ENCODE measurements at places on chromosomes 1 and 21. TPM values are rescaled to one million over a fixed set of nuclear protein-coding genes. Genes with fewer than 3 reads are reported as not detected.

Gene ITLN1
- total RNA-seq, result 1,070 TPM

DNA sequence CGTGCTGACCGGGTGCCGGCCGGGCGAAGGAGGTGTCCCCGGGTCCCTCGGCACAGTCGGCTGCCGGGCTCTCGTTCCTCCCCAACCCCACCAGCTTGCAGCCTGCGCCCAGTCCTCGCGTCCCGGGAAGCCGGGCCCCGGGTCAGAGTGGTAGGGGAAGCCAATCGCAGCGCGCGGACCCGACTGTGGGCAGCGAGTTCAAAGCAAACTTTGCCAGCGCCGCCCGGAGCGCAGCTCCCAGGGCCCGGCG is 328 bp downstream of the MYCL start:
- no peak for DNase-seq

Gene GPR37L1
- not detected for total RNA-seq

- DNase-seq, result no peak
Measured at GRCh38 chr1:24594328-24594598, 38.4 kb downstream of the NCMAP start.

DNA sequence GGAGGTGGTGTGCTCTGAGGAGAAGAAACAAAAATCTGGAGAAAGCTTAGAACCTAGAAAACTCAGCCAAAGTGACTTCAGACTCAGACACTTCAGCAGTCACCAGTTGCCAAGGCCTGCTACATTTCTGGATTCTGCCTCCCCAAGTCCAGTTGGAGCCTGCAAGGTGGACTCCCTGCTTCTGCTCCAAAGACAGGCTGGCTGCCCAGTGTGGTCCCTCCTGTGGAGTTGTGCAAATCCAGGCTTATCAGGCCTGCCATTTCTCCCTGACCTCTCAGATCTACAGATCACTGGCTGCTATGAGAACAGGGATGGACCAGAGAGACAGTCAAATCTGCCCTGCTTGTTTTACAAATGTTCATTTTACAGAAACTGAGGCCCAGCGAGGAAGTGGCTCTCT is 9.9 kb downstream of the CACHD1 start:
- DNase-seq, result no peak

- DNase-seq, result no peak
Measured at GRCh38 chr1:39649636-39650185, 10.3 kb upstream of the HEYL start.

DNA sequence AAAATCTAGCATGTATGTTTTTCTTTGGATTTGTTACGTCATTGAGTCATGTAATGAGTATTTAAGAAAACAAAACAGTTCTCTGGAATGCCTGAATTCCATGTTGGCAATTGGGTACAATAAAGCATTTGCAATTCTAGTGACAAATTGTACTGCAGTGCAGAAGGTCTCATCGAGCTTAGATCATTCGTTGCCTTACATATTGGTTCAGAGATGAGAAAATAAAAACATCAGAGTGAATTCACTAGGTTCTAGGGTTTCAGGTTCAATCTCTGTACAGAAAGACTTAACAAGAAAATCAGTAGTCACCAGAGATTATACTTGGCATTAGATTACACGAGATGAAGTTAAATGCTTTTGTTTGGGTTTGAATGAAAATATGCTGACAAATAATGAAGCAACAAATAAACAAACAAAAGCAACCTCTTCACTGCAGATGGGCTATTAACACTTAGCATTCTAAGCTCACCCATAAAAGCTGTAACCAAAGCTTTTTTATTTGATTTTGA is 124.7 kb downstream of the RYR2 start:
- no peak for DNase-seq

GRCh38 chr1:180041582-180041981 is 87.0 kb downstream of the CEP350 start:
- no peak for DNase-seq

DNA sequence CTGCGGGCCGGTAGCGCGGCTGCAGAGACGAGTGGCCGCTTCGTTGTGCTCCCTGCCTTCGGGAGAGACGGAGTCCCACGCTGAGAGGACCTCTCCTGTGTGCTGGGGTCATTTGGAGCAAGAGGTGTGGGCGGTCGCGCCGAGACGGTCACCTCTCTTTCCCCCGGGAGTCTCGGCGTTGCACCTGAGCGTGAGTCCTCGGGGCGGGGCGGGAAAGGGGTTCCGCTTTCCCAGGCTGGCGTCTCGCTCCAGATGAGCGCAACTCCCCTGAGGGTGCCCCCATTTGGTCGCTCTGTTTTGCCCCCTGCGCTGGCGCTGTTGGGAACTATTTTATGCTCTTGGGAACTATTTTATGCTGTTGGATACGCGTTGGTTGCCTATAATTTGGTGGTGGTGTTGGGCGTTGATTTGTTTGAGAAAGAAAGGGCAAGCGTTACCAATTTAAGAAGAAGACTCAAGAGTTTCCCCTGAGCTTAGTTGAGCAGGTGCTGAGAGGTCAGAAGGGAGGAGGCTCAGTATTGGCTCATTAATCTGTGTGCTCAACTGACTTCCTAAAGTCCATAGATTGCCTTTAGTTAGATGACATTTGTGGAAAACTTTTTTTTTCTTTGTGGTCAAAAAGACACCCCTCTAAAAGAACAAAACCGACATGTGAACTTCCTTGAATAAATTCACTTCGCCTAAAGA is 683 bp downstream of the LRRC8B start:
- no peak for DNase-seq

GRCh38 chr1:56429288-56429687 is 150.1 kb downstream of the PLPP3 start:
- no peak for DNase-seq

Gene ADAM30
- not detected for total RNA-seq

Gene CFHR5
- total RNA-seq, result not detected

DNA sequence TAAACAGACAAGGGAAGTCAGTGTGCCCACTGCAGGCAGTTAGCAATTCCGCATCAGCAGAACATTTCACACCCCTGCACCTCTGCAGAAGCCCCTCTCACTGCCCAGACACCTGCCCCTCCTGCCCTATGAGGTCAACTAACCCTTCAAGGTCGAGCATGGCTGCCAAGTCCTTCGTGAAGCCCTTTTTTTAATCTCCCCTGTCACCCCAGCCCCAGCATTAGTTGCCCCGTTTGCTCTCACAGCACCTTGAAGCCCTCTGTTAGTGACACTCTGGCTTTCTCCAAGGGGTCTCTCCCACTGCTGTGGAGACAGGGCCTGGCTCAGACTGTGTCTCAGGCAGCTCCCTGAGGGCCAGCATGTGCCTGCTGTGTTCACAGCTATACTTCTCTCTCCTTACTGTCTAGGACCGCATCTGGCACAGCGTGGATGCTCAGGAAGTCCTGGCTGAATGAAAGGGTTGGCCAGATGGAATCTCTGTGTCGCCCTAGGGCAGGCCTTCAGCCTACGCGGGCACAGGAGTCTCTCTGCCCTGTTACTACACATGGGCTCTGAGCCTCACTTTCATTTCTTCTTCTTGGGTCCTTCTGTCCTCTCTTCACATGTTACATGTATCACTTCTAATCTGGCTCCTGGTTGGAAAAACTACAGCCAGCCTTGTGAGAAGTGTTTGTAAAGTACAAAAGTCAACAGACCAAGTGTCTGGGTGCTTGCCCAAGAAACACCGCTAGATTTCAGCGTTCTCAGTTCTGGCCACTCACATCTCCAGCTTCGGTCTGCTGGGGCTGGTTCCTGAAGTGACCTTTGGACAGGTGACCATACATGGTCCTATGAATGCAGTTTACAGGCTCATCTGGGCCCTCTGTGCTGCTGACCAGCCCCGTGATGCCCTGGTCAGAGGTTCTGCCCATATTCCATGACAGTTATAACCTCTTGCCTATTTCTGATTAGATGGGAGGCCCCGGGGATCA is 19.7 kb downstream of the SLC2A1 start:
- DNase-seq, result no peak

DNA sequence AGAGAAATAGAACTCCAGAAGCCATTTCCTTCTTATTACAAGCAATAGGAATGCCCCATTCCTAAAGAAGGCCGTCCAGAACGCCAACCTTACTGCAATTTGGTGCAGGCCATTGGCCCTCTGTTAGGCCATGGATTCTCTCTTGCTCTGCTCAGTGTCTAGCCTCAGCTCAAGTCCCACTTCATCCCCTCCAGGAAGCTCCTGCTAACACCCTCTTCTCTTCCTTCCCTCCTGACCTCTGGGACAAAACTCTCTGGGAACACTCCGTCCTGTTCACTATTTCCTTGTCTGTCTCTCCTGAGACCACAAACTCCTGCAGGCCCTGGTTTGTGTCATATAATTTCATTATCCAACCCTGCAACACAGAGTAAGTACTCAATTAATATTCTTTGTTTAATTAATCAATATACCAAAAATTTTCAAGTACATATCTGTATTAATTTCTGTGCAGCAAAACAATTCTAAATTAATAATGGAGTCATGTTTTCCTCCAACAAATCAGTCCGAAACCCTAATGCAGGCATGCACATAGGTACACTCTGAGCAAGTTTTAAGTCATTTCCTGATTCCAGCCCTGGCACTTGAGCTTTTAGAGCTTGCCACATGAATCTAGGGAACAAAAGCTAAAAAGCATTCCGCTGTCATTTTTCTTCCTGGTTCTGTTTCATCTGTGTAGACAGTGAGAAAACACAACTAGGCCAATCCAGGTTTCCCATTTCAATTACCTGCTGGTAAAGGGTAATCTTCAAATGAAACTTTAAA is 245.3 kb downstream of the SETD4 start:
- no peak for DNase-seq

GRCh38 chr1:183002797-183003196 is 20.4 kb upstream of the LAMC1 start:
- no peak for DNase-seq

Gene C1orf185
- total RNA-seq, result not detected

Gene AMY1C
- total RNA-seq, result not detected

Gene TPTE
- total RNA-seq, result not detected

Gene ADCY10
- total RNA-seq, result not detected

- DNase-seq, result no peak
Measured at GRCh38 chr1:66248257-66248656, 285.7 kb upstream of the SGIP1 start.

DNA sequence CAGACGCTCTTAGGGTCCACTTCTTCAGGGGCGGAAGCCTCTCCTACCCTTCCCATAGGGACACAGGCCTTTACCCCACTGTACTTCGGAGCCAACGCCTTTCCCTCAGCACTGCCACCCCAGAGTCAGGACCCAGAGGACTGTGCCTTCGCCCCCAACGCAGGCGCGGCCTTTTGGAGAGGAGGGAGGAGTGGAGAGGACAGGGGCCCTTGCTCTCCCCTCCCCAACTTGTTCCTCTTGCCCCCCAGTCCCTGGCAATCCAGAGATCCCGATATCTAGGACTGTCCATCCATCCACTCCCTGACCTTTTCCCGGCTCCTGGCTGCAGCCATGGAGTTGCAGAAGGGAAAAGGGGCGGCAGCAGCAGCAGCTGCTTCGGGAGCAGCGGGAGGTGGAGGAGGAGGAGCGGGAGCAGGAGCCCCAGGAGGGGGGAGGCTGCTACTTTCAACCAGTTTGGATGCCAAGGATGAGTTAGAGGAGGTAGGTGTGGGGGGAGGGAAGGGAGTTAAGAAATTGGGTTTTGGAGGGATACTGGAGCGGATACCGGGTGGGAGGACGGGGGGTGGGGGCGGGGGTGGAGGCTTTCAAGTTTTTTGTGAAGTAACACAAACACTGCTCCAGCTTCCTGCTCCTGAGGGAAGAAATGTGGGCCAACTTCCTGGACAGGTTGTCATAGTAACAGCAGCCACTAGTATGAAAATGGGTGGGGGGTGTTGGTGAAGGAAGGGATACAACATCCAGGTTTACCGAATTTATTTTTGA is 636 bp downstream of the INTS3 start:
- DNase-seq, result no peak

Gene PCBP3
- total RNA-seq, result 26.8 TPM

Data from omental fat pad (tissue), 4 donors.